ENCODE measurements at places on chromosomes 12 and 14.

DNA sequence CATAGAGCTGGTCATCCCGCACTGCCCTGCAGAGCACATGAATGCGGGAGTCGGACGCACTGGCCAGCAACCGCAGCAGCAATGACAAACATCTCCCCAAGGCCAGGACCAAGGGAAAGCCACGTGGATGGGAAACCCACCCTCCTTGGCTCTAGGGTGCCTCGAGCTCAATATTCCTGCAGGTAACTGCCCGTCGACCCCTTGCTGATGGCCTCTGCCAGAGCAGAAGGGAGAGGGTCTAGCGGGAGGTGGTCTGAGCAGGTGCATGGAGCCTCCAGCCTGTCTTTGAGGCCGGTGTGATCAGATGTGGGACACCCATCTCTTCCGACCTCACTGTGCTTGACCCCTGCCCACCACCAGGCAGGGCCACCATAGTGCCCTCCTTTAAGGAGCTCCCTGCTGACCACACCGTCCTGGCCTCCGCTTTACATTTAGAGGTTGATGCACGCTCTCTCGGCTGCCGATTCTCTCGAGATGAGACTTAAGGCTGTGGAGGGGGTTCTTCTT lies 89.7 kb downstream of the PIWIL1 start:
- DNase-seq, result no peak

GRCh38 chr12:14946162-14946561 lies 7.8 kb upstream of the ERP27 start:
- DNase-seq, result no peak

- no peak for DNase-seq
Observed at GRCh38 chr12:109944561-109945359, 44.7 kb downstream of the TCHP start.

DNA sequence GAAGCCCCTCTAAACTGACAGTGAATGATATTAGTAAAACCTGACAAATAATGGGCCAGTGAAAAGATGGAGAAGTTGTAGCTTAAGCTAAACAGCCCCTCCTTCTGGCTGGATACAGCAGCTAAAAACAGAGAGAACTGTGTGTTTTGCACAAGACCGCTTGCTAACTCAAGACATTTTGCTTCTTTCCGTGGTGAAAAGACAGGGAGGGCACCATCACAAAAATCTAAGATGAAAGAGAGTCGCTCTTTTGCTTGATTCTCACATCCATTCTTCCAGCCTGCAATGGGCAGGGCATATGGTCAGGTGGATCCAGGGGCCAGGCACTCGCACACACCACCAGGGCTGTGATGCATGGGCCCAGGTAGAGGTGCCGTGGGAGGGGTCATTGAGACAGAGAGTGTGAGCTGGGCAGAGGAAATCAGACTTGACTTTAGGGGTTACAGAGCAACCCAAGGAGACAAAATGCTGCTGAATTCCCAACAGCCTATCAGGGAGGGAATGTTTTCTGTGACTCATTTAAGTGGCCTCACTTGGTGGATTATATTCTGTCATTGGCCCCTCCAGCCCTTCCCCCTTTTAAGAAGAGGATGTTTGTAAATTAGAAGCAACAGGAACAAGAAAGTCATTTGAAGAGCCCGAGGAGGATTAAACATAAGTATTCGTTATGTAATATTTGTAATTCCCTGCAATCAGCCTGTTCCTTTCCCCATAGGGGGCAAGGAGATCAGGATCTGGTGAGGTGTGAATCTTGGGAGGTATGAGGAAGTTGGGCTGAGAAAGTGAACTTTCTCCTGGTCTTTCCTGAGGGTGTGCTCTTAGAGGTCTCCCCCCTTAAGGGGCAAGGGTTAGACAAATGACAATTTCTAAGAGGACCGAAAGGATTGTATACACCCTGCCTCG lies 12.3 kb downstream of the EMP1 start:
- DNase-seq, result no peak

DNA sequence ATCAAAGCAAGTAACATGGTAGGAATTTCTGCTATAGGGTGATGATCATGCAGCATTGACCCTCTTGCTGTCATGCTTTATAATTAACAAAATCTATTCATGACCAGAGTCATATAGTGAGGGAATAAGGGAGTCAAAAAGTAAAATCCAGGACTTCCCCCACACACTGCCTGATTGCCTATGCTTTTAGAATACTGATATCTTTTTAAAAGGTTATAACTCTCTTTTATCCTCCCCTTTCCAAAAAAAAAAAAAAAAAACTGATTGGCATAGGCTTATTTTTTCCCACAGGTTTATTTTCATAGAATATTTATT lies 51.4 kb downstream of the ZFP36L1 start:
- no peak for DNase-seq

DNA sequence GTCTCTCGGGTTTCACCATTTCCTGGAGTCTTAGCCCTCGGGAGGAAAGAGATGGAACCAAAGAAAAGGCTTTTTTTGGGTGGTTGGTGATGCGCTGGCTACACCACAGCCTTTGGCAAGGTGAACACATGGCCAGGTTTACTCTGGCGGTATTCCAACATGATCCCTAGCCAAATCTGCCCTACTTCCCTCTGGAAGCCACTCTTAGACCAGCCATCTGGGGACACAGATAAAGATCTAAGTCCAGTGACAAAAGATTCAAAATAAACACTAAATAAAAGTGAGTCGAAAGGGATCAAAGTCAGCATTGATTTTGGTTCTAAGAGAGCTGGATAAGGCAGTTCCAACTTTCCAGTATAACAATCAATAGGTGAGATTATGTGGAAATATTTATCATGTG lies 694.5 kb downstream of the VRK1 start:
- no peak for DNase-seq

DNA sequence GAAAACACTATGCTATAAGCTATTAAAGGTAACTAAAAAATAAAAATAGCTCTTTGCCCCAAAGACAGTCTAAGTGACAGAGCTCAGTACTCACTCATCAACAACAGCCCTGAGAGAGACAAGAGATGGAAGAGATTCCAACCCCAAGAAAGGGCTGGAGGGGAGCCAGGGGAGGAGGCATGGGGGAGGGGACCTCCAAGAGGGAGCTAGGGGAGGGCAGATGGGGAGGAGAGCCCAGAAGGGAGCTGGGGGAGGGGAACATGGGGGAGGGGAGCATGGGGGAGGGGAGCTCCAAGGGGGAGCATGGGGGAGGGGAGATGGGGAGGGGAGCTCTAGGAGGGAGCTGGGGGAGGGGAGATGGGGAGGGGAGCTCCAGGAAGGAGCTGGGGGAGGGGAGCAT lies 7.7 kb downstream of the SSH1 start:
- DNase-seq, result no peak

- DNase-seq, result no peak
Observed at GRCh38 chr14:87961246-87961645, 31.7 kb downstream of the GALC start.

DNA sequence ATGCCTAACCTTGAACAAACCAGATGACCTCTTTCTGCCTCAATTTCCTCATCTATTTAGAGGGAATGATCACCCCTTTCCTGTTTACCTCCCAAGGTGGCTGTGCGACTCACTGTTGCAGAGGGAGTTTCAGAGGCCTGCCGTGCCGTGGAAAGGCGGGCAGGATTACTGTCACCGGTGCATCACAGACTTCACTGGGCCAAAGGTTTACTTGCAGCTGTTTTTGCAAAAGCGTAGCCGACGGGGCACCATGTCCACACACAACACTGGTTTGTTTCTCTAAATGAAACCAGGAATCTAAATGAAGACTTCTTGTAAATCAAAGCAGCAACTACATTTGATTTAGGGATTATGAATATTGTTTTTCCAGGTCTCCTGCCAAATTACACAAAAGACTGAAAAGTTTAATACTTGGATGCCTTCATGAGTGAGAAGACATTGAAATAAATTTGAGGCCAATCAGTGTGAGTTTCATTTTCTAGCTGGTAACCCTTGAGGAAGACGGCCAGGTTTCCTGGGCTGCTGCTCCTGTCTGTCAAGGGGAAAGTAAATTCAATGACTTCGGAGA lies 696.1 kb upstream of the TMEM132C start:
- no peak for DNase-seq

DNA sequence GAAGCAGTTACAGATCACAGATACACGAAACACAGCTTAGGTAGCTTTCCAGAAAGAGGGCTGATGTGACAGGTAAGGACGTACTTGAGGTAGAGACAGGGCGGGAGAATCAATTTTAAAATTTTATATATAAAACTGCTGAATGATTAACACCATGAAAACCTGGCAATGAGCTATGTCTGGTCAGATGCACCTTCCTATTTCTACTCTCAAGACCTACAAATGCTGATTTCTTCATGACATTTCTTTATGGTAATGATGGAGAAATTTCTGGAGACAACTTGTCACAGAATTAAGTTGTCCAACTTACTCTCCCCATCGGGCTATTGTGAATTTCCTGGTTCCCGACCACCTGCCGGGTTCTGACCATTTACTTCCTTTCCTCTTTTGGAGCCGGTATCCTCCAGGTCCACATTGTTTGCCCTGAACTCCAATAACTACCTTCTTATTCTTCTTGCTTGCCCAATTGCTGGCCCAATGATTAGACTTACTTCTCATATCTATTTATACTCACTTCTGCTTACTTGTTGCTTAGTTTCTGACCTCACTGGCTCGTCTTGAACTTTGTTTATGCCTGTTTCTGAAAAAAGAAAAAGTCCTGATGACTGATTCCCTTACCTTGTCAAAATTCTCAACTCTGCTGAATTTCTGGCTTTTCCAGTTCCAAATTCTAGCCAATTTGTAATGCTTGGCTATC lies 12.8 kb upstream of the ATP2B1 start:
- peak; percentile 27 for DNase-seq

DNA sequence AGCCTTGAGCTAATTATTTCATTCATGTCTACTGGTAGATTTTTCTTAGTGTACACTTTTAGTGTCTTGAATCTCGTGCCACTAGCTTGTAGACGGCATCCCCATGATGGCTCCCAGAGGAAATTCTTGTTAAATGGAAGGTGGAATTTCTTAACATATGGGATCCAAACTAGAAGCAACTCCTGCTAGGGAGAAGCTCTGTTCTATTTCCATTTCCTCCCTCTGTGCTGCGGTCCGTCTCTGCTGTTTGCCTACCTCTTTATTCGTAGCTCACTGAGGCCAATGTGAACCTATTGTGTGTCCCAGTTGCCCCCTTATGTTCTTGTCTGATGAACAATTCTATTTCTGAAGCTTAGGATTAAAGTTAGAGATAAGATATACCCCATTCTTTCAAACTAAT lies 588 bp downstream of the PIK3C2G start:
- no peak for DNase-seq

- DNase-seq, result no peak
Observed at GRCh38 chr12:68368327-68368726, 36.2 kb upstream of the MDM1 start.

Data from memory B cell (primary cell).